ENCODE measurements at places on chromosomes 1 and 21. TPM values are rescaled to one million over a fixed set of nuclear protein-coding genes. Genes with fewer than 3 reads are reported as not detected.

- no peak for DNase-seq
These were observed 3.7 kb upstream of the ID3 start for GRCh38 chr1:23563003-23563402.

DNA sequence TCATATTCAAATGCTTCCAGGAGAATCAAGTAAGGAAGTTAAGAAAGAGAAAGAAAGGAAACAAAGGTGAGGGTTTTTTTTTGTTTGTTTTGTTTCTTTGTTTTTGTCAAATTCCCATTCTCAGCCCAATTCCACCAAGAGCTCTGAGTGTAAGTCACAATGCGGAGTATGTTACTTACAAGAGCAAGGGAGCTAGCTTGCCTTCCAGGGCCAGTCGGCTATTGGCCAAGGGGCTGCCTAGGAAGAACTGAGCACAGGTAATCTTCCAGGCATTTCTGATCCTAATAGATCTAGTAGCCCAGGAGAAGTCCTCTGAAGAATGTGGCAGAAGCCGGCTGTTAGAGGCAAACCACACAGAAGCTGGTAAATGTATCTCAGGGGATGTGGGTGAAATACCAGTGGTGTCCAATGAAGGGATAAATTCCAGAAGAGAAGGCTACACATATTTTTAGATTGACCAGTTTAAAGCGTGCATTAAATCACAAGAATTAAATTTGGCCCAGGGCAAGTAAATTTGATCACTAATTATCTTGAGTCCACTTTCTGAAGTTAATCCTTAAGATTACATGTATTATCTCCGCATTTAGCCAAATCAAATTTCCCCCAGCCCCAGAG, 239.6 kb upstream of the ADAMTS5 start:
- no peak for DNase-seq

Gene ZBTB7B
- 33.0 TPM for total RNA-seq

GRCh38 chr1:11878891-11879190, 20.1 kb upstream of the NPPB start:
- DNase-seq, result no peak

DNA sequence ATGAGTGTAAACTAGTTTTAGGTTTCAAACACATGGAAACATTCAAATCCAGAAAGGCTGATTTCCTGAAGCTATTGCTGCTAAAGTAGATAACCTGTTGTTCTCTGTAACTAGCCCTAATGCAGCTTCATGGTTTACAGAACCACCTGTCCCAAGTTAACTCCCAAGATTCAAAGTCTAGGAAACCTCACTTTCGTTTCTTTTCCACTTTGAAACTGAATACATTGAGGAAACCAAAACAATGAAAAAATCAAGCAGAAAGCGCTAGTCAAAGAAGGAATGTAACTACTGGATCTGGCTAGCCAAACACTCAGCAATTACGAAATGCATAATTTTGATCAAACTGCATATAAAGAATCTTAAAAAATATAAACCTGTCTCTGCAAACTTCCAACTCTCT, 17.8 kb downstream of the SLC16A1 start:
- DNase-seq, result no peak

Gene C1QB
- total RNA-seq, result not detected

GRCh38 chr1:20325844-20326420, 35.3 kb downstream of the VWA5B1 start:
- DNase-seq, result no peak

GRCh38 chr21:41868062-41868710, 11.0 kb downstream of the PRDM15 start:
- DNase-seq, result no peak

Gene NTMT2
- not detected for total RNA-seq

Gene FMO4
- total RNA-seq, result 7.0 TPM

All from mammary epithelial cell (primary cell).